NCI-H1048 (cell line): ENCODE measurements at places on chromosomes 12 and 14.

GRCh38 chr12:112590281-112590680, 171.5 kb downstream of the PTPN11 start:
- DNase-seq, result no peak

- DNase-seq, result no peak
These were observed 111.6 kb downstream of the SCN8A start for GRCh38 chr12:51702587-51702986.

GRCh38 chr12:16435875-16436554, 88.6 kb downstream of the MGST1 start:
- DNase-seq, result no peak

DNA sequence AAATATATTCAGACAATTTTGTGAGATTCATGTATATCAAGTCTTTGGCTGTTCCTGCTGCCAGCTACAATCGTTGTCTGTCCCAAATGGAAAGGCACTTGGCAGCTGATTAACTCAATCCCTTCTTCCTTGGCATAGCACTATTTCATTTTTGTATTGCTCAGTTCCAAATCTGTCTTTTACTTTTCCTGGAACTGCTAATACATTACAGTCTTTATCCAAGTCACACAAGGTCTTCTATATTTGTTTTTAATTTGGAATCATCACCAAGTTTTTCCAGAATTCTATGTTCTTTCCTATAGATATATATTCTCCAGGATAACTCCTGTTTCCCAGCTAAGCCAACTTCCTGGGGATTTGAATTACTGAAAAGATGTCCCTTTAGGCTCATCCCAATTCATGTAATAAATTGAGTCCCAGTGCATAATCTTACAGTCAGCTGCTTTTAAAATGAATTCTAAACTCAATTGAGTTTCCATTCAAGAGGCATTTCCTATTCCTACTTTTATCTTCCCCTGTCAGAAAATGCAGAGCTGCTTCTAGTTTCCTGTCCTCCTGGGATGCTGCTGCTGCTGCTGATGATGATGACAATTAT, 45.9 kb downstream of the DYRK2 start:
- no peak for DNase-seq

- no peak for DNase-seq
These were observed 5.2 kb downstream of the PGAM5 start for GRCh38 chr12:132715874-132716273.

- peak; percentile 4 for DNase-seq
These were observed 806.2 kb downstream of the GALC start for GRCh38 chr14:87186737-87187136.

GRCh38 chr12:57604992-57605810, 577 bp downstream of the DTX3 start:
- DNase-seq, result no peak

DNA sequence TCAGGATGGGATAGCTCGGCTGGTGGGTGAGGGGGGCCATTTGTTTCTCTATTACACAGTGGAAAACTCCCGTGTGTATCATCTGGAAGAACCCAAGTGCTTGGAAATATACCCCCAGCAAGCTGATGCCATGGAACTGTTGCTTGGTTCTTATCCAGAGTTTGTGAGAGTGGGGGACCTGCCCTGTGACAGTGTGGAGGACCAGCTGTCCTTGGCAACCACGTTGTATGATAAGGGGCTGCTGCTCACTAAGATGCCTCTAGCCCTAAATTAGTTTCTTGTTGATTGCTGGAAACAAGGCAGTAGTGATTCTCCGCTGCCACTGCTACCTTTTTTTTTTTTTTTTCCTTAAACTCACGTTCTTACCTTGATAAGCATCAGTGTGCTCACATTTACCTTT, 1.9 kb downstream of the RIOX1 start:
- no peak for DNase-seq

GRCh38 chr12:9694241-9694640, 24.7 kb downstream of the CLEC2D start:
- no peak for DNase-seq

DNA sequence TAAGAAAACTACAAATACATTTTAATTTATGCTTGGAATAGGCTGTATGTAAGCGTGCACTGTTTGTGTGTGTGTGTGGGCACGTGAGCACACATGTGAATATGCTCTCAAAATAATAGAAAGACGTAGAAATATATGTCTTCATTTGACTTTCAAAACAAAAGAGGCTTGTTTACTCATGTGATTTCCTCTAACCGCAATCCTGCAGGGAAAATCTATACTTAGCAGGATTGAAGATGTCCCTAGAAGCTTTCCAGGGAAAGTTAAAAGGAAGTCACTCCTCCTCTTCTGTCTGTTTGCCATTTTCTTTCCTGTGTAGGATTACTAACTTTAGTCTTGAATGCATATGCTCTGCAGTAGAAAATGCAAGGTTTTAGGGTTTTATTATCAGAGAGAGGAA, 404.7 kb downstream of the MDGA2 start:
- no peak for DNase-seq

GRCh38 chr12:131618303-131618658, 92.6 kb upstream of the SFSWAP start:
- no peak for DNase-seq

DNA sequence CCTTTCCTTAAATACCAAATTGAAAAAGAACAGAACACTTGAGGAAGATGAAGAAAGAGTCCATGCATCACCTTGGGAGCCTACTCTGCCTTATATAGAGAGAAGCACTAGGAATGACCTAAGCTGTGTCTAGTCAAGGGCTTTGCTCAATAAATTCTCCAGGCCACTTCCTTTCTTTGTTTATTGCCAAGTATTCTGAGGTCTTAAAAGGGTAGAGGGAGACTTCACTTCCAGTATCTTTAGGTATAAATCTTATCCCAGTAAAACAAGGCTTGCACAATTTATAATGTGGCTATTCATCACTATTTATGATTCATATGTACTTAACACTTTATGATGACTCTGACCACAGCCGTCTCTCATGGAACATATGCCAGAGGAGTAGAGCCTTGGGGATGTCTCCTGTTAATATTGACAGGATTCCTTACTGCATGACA, 85.1 kb upstream of the ARHGAP5 start:
- no peak for DNase-seq

DNA sequence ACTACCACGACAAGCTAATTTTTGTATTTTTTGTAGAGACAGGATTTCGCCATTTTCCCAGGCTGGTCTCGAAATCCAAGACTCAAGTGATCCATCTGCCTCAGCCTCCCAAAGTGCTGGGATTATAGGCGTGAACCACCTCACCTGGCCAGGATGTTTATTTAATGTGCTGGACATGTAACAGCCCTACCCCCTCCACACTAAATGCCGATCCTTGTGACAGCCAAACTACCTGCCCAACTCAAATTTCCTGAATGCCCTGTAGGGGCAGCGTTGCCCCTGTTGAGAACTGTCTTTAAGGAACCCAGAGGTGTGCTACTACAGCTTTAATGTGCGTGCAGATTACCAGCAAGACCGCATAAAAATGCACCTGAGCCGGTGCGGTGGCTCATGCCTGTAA, 48.1 kb downstream of the KCNK13 start:
- DNase-seq, result no peak

GRCh38 chr12:115078990-115079389, 395.0 kb upstream of the TBX3 start:
- no peak for DNase-seq

- no peak for DNase-seq
These were observed 47.2 kb downstream of the UBE3B start for GRCh38 chr12:109524466-109525278.

GRCh38 chr14:65802196-65802595, 389.7 kb downstream of the FUT8 start:
- no peak for DNase-seq

- no peak for DNase-seq
These were observed 16.7 kb downstream of the CCNK start for GRCh38 chr14:99497894-99498293.

GRCh38 chr12:12072064-12072760, 1.5 kb downstream of the BCL2L14 start:
- no peak for DNase-seq

DNA sequence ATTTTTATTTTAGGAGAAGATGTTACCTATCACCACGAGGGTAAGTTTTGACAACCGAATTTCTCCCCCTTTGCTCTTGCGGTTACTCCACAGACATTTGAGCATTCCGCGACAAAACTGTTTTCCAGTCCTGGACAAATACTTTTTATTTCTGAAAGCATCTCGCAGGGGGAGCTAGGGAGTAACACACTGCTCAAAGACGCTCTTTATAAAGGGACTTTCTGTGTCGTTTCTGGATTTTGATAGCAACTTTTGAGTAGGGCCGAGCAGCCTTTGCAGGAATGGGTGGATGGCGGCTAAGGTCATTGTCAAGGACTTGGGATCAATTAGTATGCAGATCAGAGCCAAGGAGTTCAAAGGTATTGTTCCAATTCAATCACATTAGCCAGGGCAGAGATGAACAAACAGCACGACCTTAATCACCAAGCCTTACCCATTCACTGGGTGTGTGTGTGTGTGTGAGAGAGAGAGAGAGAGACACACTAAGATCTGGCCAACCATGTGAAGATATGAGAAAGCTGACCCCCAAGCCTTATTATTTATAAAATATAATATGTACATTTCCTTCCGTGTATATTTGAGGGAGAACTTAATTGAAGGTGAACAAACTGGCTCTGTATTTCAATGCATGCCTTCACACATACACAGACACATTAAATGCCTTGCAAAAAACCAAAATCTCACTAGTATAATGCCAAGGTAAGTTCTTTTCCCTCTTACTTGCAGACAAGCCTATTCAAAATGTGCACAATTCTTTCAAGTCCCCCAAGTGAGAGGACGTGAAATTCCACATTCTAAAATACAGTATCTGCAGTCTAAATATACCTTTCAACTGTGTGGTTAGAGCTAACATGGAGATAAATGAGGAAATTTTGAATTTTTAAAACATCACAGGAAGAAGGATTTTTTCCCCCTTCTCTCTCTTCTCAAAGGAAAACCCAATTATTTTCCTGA, 613.8 kb downstream of the VRK1 start:
- no peak for DNase-seq

DNA sequence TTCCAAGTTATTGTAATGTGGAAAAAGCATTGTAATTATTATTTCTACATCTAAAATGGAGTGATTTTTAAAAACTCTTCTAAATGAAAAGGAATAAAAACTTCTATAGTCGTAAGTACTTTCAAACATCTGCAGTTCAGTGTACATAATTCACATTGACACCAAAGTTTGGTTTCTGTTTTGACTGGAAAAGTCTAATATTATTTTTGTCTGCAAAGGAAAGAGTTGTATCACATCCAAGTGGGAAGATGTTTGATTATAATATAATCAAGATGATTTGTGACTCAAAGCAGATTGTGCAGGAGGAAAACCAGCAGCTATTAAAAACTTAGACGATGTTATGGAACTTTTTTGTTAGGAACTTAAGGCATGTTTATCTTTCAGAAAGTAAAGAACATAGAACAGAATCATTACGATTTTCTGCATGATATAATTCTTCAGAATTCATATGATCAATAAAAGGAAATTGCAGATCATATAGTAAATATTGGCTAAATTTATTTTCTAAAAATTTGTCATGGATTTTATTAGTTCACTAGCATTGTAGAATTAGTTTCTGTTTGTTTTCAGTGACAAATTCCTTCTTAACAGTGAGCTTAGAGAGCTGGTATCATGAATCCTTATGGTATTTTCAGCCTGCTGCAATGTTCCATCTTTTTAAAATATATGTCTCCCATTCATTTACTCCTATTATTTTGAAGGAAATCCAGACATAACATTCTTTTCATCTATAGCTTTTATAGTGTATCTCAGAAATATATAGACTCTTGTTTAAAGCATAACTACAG, 145.8 kb downstream of the MIPOL1 start:
- no peak for DNase-seq

DNA sequence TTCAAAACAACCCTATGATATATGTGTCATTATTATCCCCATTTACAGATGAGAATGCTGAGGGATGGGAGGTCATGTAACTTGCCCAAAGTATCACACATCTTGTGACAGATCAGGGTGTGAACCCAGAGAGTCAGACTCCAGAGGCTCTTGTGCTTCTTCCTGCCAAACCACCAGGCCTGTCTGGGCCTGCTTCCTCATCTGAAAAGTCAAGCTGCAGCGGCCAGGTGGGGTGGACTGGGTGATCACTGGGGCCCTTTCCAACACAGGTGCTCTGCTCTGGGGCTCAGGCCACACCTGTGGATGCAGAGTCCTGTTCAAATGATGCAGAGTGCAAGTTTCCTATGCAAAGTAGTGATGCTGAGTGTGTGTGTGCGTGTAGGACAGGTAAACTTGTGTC, 26.7 kb downstream of the TSPAN11 start:
- DNase-seq, result no peak
